Coronary artery (tissue), 2 donors: ENCODE measurements at places on chromosomes 16 and 17.

- no peak for DNase-seq
Measured at GRCh38 chr17:4035081-4035680, 70.9 kb upstream of the ATP2A3 start.

GRCh38 chr17:42675965-42676423 lies 800 bp downstream of the PLEKHH3 start:
- peak; percentile 85 for DNase-seq

DNA sequence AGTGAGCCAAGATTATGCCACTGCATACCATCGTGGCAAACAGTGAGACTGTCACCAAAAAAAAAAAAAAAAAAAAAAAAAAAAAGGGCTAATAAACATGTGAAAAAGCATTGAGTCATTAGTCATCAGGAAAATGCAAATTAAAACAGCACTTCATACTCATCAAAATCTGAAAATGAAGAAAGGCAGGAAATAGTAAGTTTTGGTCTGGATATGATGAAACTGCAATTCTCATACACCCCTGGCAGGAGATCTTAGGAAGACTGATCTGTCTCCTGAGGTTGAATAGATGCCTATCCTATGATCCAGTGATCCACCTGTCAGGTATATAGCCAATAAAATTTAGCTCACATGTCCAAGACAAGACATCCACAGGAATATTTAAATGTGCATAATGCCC lies 212.7 kb downstream of the CPPED1 start:
- no peak for DNase-seq

DNA sequence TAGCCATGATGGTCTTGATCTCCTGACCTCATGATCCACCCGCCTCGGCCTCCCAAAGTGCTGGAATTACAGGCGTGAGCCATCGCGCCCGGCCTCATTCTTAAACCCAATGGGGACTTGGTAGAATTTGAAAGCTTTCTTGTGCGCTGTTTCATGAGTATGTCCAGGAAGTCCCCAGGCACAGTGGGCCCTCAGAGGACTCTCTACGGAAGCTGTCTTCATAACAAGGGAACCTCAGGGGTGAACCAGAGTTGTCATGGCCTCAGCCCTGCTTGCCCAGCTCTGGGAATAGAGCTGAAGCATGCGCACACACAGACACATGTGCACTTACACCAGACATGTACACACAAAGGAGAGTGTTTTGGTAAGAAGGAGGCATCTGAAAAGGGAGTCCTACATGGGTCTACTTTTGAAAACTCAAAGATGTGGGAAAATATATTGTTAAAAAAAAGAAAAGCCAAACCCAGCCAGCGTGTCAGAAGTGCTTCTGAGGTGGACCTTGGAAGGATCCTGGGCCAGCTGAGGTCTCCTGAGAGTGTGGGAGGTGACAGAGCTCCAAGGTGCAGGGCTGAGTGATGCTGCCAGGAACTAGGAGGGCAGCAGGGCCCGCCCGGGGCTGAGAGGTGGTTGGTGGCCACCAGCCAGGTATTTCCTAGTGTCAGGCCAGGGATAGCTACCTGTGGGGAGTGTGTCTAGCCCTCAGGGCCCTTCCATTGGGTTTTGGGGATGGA lies 54.6 kb downstream of the EPN2 start:
- no peak for DNase-seq

GRCh38 chr16:28140788-28141618 lies 70.8 kb downstream of the XPO6 start:
- no peak for DNase-seq

GRCh38 chr16:84347161-84347560 lies 21.2 kb upstream of the ATP2C2 start:
- DNase-seq, result no peak

- DNase-seq, result no peak
Measured at GRCh38 chr17:56506349-56506748, 87.2 kb upstream of the NOG start.

DNA sequence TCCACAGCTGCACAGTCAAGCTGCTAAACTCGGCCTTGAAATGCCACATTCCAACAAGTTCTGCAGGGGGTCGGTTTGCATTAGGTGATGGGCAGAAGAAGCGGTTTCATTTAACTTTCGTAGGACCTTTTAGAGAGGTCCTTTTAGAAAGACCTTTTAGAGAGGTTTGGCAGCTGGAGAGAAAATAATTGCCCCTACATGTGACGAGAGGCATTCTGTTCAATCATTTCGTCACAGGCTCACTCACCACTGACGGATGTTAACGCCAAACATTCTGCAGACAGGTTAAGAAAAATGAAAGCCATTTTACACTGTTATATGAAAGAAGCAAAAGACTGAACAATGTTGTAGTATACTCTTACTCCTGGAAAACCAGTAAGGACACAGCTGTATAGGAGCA lies 76.5 kb upstream of the ZNF423 start:
- DNase-seq, result no peak

DNA sequence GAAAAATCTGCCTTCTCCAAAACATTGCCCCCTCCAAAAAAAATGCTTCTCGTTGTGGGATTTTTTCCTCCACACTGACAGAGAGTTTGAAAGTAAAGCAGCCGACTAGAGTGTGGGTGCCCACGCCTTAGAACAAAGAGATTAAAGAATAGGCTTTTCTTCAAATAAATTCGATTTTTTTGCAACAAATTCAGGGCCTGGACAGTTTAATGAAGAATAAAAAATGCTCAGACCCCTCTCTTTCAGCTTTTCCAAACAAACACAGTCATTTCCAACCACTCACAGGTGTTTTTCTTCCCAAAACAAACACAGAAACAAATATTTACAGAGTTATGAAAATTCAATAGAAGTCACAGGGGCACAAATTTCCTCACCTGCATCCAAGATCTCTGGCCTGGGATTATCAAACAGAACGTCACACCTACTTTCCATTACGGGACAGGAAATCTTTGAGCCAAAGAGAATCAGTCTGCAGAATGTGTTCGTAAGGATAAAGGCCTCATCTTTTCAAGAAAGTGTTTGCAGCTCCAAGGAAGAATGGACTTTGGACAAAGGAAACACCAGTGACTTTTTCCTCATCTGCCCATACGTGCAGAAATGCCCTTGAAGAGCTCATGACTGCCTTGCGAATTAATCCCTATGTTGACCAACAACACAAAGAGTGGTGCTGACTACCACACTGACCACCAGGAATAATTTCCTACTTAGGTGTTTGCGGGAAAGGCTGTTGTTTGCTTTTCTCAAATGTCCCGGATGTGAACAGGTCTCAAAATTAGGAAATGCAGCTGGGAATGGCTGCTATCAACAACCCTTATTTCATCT lies 31.3 kb upstream of the TOX3 start:
- DNase-seq, result no peak

DNA sequence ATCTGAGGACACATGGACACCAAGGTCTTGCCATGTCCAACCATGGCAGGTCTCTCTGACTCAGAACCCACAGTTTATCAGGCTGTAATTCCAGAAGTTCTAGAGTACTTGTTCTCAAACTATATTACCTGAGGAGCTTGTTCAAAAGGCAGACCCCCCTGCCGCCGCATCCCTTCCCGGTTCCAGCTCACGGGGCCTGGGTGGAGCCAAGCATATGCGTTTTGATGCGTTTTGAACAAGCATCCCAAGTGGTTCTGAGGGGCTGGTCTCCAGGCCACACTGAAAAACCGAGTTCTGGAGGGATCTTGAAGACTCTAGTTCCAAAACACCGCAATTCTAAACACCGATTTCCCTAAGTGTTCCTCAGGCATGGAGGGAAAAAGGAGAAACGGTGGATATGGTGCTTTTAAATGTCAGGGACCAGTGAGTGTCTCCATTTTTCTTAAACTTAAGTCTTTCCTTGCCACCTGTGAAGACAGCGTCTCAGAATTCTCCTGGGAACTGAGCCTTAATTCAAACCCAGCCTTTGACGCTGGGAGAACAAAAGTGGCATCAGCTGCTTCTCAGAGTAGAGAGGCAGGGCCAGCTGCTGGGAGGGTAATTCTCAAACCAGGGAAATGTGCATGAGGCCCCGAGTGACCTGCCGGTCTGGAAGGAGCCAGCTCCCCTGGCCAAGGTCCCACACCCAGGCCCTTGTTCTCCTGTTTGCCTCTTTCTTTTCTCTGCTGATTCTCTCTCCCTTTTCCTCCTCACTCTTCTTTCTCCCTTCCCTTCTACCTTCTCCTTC lies 84.4 kb upstream of the PLCG2 start:
- DNase-seq, result no peak

DNA sequence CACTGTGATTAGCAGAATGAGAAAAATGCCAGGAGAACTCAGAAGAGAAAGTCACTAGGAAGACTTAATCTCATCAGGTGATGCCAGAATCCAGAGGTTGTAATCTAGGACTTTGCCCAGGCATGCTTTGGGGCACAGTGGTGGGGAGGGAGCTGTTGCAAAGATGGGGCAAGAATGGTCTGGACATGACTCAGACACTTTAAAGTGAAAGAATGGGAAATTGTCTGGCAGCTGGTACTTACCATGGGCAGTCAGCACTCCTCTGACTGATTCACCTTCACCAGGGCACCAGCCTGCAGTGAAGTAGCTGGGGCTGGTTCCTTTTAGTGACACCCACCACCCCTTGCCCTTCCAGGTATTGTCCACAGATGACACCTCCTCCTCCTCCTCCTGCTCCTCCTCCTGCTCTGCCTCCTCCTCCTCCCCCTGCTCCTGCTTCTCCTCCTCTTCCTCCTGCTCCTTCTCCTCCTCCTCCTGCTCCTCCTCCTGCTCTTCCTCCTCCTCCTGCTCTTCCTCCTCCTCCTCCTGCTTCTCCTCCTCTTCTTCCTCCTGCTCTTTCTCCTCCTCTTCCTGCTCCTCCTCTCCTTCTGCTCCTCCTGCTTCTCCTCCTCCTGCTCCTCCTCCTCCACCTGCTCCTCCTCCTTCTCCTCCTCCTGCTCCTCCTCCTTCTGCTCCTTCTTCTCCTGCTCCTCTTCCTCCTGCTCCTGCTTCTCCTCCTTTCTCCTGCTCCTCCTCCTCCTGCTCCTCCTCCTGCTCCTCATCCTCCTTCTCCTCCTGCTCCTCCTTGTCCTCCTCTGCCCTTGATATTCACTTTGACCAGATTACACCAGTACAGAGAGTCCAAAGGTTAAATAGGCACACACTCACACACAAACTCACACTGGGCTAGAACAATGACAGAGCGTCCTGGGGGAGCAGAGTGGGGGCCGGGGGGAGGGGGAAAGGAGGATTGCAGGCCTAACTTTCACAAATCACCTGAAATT lies at the start of gene CHD9NB:
Gene CHD9NB, minus strand, starts transcription at position 379 of the 983 bp plus-strand sequence. CDS start 8,739 bp downstream, outside the sequence.
- no peak for DNase-seq

DNA sequence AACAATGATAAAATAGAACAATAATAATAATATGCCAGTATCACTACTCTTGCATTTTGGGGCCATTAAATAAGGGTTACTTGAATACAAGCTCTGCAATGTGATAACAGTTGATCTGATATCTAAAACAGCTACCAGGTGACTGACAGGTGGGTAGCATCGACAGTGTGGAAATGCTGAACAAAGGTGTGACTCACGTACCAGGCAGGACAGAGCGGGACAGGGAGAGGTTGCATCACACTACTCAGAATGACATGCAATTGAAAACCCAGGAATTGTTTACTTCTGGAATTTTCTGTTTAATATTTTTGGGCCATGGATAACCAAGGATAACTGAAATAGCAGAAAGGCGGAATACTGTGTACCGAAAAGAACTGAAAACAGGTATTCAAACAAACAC lies 15.8 kb upstream of the ZNF19 start:
- DNase-seq, result no peak

GRCh38 chr17:5809056-5809455 lies 224.7 kb upstream of the NLRP1 start:
- no peak for DNase-seq

GRCh38 chr17:83161298-83162034 lies 82.1 kb downstream of the METRNL start:
- peak; percentile 67 for DNase-seq

DNA sequence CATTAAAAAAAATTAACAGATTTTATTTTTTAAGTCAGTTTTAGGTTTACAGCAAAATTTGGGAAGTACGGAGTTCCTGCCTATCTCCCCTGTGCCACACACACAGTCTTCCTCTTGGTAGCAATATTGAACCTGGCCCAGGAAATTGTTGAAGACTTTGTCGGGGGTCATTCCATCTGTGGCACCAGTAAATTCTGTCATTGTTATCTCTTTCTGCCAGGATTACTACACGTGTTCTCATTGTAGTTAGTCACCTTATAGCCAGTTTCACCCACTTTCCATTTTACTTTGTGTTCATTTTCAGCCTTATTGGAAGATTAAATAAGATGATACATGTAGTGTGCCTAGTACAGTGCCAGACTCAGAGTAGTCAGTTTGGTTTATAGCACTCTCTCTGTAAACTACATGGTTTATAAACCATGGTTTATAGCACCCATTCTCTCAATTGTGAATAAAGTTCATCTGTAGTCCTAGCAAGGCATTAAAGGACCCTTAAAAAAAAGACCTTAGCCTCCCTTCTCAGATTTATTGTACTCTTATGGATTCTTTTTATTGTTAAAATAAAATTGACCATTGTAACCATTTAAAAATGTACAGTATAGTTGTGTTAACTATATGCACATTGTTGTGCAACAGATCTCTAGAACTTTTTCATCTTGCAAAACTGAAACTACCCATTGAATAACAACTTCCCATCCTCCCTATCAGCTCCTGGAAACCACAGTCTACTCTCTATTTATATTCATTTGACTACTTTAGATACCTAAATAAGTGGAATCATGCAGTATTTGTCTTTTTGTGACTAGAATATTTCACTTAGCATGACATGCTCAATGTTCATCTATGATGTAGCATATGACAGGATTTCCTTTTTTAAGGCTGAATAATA lies 36.1 kb downstream of the NLK start:
- no peak for DNase-seq

DNA sequence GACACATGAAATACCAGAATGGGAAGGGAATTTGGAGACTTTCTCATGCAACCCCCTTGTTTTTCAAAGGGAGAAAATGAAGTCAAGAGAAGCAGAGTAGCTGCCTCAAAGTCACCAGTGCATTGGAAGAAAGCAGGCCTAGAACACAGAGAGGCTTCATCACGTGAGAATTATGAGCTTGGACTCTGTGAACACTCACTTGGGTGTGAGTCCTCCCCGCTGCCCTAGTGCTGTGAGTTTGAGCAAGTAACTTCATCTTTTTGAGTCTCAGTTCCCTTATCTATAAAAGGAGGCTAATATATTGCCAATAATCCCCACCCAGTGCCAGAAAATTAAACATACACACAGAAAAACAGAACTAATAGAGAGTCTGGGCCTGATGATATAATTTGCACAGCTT lies 315.8 kb downstream of the XYLT1 start:
- no peak for DNase-seq

GRCh38 chr17:49748223-49748622 lies 15.7 kb downstream of the FAM117A start:
- no peak for DNase-seq

- DNase-seq, result no peak
Measured at GRCh38 chr17:3708366-3708765, 12.4 kb upstream of the P2RX5 start.

- DNase-seq, result no peak
Measured at GRCh38 chr17:60579090-60579489, 20.9 kb upstream of the PPM1D start.

DNA sequence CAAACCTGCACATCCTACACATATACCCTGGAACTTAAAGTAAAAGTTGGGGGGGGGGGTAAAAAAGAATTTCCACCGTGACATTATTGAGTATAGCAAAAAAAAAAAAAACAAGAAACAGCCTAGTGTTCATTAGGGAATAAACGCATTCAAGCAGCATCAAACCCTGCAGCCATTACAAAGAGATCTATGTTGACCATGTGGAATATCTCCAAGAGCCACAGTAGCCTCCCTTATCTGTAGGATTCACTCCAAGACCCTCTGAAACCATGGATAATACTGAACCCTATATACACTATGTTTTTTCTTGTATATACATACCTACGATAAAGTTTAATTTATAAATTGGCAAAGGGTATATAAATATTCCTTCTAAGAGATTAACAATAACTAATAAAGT lies 5.6 kb upstream of the BIRC5 start:
- DNase-seq, result no peak
